ENCODE measurements at places on chromosomes 4 and X.

GRCh38 chrX:54030329-54030728 is 13.9 kb downstream of the PHF8 start:
- DNase-seq: no peak

DNA sequence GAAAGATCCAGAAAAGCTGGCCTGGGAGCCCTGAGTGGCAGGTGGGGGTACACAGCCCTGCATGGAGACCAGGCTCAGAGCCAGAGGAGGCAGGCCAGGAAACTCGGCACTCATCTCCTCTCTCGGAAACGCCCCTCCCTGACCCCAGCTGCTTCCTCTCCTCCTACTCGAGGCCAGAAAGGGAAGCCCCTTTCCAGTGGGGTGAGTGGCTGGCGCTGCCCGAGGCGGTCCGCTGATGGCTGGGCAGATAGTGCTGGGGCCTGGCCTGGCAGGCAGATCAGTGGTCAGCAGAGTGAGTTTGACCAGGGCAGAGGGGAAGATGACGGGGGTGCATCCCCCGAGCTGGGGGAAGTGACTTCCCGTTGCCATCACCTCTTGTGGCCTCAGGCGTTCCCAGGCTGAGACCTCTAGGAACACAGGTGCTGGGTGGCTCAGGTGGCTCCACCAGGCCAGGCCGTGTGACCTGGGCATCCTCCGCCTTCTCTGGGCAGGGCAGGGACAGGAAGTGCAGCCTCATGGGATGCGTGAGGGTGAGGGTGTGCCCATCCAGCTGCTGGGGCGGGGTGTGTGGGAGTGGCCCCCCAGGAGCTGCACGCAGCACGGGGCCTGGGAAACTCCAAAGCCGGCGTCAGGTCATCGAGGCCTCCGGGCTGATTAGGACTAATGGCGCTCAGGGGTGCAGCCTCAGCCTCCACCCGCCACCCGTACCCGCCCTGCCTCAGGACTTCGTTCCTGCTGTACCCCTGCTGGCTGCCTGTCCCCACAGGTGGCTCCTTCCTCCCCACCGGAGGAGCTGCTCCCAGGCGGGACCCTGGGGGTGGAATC is 5.7 kb downstream of the SH3BP2 start:
- DNase-seq: peak; percentile 23

GRCh38 chrX:39242187-39242586 is 440.9 kb downstream of the MID1IP1 start:
- peak; percentile 64 for DNase-seq

DNA sequence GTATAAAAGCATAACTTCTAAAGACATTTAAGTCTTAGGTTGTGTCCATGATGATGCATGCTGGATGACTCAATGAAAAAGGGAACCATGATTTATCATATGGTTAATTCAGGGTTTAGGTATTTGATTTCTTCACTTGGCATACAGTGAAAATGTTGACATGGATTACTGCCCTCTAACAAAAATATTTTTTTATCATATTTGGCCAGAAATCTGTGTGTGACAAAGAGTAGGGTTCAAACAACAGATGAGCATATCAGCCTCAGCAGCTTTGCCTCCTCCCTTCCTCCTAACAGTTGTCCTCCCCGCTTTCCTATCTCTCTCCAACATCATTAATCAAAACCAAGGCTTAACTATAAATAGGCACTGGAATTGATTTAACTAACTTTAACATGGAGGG is 46.3 kb downstream of the ARHGAP6 start:
- DNase-seq: no peak

GRCh38 chr4:165715989-165716388 is 157.0 kb upstream of the TLL1 start:
- DNase-seq: no peak

- DNase-seq: peak; percentile 50
Measured at GRCh38 chr4:187606581-187606980, 389.0 kb upstream of the ZFP42 start.

- DNase-seq: no peak
Measured at GRCh38 chr4:184794470-184794869, 31.3 kb downstream of the ACSL1 start.

DNA sequence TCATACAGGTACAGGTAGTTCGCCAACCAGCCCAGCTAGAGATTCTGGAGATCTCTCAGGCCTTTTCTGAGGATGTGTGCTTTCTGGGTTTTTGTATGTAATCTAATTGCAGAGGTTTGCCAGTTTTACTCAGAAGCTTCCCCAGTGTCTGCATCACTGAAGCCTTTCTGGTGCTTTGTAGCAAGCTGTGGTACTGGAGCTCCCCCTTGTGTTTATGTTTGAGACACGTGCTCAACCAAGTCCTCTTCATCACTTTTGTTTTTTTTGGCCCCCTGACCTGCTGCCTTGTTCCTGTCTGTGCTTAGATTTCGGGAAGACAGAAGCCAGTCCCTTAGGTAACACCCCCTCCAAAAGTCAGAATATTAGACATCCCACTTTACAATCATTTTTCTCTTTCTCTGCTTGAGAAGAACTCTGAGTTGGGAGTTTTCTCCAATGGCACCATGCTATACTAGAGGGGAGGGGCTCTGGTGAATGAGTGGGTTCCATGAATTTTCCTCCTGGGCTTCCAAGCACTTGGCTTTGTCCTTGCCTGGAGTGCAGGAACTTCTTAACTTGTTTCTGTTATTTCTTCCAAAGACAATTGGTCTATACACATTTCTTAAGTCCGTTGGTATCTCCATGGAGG is 128.4 kb upstream of the TBC1D9 start:
- peak; percentile 84 for DNase-seq

DNA sequence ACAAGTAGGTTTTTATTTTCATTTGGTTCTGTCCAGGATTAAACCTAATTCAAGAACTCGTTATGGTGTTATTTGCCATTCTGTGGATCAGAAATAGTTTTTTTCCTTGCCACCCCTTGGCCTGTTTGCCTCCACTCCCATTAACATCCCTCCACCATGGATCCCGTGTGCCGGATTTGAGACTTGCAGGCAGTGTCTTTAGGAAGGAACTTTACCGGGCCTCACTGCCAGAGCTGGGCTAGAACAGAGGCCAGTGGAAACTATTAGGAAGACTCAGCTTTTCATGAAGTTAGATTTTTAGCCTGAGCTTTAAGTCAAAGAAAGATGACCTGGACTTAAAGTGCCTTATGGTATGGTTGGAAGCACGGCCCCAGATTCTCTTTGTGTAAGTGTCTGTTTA is 2.4 kb downstream of the KLHL2 start:
- DNase-seq: no peak

GRCh38 chr4:172843192-172843591 is 325.4 kb upstream of the GALNT7 start:
- no peak for DNase-seq

DNA sequence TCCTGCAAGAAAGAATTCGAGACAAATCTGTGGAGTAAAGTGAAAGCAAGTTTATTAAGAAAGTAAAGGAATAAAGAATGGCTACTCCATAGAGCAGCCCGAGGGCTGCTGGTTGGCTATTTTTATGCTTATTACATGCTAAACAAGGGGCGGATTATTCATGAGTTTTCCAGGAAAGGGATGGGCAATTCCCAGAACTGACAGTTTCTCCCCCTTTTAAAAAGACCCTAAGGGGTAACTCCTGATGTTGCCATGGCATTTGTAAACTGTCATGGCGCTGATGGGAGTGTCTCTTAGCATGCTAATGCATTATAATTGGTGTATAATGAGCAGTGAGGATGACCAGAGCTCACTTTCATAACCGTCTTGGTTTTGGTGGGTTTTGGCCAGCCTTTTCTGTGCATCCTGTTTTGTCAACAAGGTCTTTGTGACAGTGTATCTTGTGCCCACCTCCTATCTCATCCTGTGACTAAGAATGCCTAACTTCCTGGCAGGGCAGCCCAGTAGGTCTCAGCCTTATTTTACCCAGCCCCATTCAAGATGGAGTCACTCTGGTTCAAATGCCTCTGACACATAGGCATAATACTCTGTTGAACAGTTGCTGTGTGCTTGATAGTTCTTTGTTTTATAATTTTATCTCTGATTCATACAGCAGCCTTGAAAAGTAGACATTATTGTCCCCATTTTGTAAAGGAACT is 25.8 kb downstream of the GAB1 start:
- no peak for DNase-seq

GRCh38 chr4:170526471-170526870 is 436.7 kb upstream of the AADAT start:
- no peak for DNase-seq

Measured in ELF-1 (cell line).